ENCODE measurements at places on chromosomes 12 and 14.
A peak's percentile ranks its signal among the peaks of the same experiment; 100 is the strongest.

DNA sequence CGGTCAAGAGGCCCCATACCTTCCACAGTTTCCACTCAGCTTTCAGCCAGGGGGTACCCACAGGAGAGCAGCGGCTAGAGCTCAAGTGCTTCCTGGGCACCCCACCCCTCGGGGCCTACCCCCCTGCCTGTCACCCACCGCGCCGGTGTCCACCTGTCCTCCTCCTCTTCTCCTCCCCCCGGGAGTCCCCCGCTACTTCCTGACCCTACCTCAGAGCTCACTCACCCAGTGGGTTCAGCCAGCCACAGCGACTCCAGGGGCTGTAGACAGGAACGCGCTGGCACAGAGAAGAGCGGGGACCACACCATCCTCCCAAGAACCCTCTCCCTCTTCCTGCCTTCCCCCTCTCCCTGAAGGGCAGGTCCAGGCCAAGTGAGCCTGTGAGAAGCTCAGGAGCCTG lies 123.0 kb downstream of the ESRRB start:
- DNase-seq: no peak

GRCh38 chr12:92756898-92757596 lies 54.3 kb downstream of the PLEKHG7 start:
- no peak for DNase-seq

GRCh38 chr12:85580562-85581168 lies 255.5 kb downstream of the RASSF9 start:
- no peak for DNase-seq

GRCh38 chr12:47079981-47080724 lies 394 bp upstream of the AMIGO2 start:
- DNase-seq: peak; percentile 70

DNA sequence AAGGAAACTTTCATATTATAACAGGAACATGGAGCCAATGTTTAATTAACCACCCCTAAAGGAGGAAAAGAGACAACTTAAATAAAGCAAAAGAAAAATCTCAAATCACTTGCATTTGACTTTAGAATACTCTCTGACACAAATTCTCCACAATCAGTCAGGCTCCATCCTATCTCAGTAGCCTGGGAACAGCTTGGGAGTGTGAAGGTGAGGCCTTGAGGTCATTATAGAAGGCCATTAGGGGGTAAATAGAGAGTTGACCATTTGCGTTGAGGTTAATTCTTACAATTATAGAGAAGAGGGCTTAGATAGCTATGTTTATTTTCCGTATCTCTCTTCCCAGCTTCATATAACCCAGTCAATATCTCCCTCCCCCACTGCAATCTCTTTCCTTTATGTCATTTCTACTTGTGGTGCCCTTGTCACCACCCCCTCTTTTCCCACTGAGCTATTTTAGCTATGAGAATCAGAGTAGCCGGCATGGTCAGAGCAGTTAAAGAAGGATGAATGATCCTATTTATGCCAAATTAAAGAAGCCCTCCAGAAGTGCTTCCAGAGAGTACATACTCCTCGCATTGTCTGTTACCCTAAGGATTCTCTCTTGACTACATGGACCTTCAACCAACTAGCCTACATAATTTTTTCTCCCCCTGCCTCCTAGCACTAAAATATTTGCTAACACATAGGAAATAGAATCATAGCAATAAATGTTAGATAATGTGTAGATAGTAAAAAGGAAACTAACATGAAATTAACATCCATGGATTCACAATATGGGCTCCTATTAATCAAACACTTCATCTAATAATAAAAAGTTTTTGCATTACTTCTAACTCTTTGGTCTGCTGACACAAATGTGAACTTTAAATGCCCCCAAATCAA lies 135.2 kb upstream of the KRR1 start:
- DNase-seq: no peak

GRCh38 chr12:3803865-3804472 lies 51.1 kb upstream of the CRACR2A start:
- peak; percentile 41 for DNase-seq

GRCh38 chr12:132389026-132389425 lies 59.6 kb upstream of the GALNT9 start:
- DNase-seq: no peak
